ENCODE measurements at places on chromosomes 2 and 18.

DNA sequence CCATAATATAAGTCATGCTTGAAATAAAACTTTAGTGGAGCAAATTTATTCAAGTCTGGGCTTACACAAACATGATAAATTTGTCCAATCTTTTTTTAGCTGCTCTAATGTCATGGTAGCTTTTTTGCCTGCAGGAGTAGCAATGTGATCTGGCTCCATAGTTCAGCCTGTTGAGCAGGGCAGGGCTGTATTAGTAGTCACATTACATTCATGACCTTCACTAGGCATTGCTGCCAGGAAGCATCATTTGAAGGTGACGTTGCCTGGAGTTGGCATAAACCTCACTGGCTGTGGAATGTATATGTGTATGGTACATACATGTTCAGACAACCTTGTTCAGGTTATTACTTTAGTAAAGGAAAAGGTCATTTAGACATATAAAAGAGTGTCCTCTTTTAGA lies 76.6 kb downstream of the CCDC85A start:
- DNase-seq = no peak

DNA sequence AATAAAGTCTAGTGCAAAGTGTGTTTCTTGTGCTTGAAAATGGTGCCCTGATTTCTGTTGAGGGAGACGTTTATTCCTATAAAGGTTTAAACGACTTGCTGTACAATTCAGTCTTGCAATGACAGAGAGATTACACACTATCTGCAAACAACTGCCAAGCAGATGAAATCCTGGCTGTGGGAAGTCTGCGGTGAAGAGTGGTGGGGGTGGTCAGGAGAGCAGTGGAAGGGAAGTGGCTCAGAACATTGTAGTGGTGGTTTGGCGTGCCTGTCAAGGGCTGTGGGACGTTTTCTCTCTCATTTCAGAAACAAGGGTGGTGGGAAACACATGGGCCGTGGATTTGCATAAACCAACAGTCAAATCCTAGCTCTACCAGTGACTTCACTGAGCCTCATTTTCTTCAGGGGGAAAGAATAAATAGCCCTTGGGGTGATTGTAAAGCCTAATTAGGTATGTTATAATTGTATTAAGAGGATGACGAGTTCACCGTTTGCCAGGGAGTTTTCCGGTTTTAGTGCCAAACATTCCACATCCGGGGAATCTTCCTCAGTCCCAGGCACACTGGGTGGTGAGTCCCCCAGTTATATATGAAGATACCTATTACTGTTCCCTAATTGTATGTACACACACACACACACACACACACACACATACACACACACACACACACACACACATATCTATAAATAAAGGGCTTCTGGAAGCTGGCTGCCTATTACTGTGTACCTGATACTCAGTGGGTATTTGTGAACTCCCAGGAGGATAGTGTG lies 115.0 kb downstream of the SPTBN1 start:
- peak; percentile 80 for DNase-seq

- DNase-seq = peak; percentile 69
Observed at GRCh38 chr2:64453770-64454385, at the start of gene LGALSL. TSS of gene LGALSL (plus strand) at chr2:64454162. CDS start at chr2:64454546, 384 bp downstream.

DNA sequence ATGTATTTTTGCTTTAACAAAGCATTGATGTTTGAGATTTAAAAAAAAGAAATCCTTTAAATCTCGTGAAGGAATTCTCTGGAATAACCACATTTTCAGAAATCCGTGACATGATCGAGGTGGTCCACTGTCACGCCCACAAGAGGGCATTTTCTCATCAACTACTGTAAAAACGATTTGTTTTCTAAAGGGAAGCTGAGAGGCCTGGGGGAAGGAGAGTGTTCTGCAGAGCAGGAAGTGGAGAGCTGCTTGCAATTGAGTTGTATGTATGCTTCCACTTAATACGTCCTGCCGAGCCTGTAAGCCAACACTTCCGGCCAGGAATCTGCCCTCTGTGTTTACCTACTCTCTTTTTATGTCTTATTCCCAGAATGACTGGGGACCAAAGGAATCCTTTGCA lies 19.4 kb downstream of the KLHL29 start:
- DNase-seq = no peak

DNA sequence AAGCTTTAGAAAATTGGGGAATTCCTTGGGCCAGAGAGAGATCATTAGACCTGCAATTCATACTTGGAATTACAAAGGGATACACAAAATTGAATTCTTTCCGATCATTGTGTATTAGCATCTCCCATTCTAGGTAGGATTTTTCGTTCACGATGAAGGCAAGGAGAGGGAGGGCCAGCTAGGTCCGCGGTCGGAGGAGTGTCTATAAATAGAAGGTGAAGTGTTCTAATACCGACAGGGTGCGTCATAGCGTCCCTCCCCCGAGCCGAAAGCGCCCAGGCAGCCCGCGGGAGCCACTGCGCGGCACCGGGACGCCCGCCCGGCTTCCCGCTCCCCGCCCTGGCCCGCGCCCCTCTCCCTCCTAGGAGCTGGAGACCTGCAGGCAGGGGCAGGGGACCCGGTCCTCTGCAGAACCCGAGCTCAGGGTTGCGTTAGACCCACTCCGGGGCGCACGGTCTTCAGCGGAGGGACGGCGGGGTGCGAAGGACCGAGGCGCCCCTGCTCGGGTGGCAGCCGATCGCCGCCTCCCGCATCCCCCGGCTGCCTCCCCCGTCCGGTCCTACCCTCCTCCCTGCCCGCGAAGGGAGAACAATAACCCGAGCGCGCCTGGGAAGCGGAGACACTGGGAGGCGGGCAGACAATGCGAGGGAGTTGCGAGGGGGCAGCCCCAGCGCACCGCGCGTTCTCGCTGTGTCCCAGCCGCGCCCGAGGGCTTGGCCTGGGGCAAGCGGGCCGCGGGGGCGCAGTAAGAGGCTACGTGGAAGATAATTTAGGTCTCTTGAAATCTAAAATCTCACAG lies 114.2 kb upstream of the SERTAD2 start:
- peak; percentile 92 for DNase-seq

DNA sequence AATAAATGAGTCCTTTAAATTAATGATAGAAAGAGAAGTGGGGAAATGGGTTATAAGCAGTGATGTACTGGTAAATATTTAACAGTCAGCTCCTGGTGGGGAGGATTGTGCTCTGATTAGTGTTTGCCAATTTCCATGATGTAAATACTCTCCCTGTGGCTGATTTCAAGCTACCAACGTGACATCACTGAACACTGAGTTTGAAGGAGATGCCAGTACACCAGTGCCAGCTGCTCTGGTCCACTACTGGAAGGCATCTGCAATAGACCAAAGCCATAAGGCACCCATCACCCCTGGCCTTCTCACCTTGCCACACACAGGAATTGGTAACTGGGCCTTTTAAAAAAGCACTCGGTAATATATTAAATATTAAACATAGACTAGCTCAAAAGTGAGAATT lies 77.7 kb downstream of the TGOLN2 start:
- no peak for DNase-seq

DNA sequence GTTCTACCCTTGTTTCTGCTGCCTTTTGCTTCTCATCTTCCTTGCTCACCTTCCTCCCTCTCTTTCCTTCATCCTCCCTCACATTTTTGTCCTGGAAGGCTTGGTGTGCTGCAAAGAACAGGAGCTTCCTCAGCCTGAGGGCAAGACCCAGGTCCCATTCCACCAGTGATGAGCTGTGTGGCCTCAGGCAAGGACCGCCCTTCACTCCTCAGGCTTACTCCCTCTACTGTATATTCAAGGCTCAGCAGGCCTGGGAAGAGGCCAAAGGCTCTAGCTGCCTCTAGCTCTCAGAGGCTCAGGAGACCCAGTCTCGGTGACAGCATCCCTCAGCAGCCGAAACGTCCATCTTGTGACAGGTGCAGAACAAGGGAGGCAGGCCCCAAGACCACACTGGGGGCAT lies 97.5 kb downstream of the MRO start:
- DNase-seq = no peak

DNA sequence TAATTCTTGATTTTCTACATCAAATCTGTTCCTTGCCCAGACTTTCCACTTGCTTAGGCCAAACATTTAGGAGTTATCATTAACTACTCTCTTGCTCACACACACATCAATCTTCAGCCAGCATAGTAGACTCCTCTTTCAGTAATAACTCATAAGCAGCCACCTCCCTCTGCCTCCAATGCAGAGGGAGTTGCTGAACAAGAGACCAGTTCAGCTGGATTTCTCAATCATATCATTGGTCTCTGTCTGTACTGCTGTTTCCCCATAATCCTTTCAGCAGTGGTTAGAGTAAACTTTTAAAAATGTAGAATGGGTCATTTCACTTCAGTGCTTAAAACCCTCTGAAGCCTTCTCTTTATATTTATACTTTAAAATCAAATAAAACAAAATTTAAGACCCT lies 112.9 kb downstream of the SLC39A10 start:
- DNase-seq = no peak

DNA sequence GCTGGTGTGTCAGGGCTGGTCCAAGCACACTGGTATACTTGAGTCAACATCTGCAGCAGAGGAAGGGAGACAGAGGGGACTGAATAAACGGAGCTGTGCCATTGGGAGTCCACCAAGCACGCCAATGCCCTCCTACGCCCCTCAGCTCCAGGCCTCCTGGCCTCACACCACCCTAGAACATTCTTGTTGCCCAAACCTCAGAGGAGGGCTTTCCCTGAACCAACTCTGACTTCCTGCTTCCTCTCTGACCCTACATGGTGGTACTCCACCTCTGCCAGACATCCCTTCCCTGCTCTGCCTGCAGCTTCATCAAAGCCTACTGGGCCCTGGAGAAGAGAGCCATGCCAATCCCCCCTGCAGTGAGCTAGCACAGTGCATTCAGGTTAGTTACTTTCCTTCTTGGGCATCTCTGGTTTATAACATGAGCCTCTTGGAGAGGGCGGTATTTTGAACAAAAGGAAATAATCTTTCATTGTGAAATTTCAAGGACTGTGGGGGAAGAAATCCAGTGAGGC lies 54.4 kb downstream of the ZBTB7C start:
- no peak for DNase-seq

DNA sequence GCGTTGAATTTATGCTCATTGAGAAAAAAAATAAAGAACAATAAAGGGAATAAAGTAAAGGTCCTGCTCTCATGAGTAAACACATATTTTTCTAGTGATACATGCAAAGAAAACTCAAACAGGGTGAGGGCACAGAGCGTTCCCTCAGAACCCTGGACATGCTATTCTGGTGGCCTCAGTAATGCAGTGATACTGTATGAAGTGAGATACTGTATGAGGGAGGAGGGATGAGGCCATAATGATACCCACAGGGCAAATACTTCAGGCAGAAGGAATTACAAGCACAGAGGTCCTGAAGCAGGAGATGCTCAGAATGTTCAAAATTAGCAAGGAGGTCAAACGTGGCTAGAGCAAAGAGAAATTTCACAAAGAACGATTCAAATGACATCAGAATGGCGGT lies 28.4 kb upstream of the RNU4ATAC start:
- no peak for DNase-seq

- DNase-seq = no peak
Observed at GRCh38 chr2:86049529-86049928, 56.2 kb downstream of the POLR1A start.

GRCh38 chr2:228688007-228688645 lies 506.6 kb upstream of the SPHKAP start:
- no peak for DNase-seq

- DNase-seq = no peak
Observed at GRCh38 chr18:69528435-69528834, 127.7 kb downstream of the DOK6 start.

GRCh38 chr2:152234277-152234676 lies 58.7 kb upstream of the STAM2 start:
- DNase-seq = no peak

GRCh38 chr18:32318581-32318980 lies 128.7 kb downstream of the MEP1B start:
- no peak for DNase-seq

DNA sequence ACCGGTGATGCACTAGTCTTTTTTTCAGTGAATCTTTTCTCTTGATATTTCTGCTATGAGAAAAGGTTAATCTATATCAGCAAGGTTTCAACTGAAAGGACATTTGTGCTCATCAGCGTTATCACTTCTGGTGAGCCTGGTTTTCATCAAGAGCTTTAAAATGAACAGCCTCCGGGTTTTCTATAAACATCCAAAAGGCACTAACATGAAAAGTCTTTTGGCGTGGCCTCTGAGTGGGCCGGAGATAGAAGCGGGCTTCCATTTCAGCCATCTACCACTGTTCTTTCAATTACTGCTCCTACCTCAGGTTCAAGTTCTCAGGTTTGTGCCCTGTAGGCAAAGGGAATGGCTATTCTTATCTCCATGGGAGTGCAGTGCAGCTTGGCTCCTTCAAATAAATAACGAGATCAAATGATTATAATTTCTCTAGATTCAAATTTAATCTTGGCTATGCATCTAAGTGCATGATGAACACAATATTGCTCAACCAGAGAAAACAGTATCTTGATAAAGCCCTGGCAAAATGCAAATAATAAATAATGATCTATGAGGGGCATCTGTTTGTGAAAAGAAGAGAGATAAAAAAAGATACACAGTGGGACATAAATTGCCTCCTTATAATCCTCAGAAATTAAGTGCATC lies 314.8 kb downstream of the CDH2 start:
- DNase-seq = no peak

DNA sequence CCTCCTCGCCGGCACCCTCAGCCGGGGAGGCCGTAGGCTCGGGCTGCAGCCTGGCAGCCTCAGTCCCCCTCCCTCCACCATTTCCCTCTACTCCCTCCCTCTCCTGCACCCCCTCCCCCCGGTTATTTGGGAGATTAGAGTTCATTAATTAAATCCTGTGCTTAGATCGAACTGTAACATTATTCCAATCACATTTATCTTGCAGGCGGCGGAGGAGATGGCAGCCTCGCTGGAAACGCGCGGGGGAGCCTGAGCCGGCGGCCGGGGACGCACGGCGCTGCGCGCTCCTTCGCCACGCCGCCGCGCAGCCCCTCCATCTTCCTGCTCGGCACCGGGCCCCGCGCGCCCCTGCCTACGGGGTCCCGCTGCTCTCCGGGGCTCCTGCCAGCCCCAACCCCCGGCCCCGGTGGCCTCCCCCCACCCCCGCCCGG lies at the start of gene ST8SIA3:
TSS of gene ST8SIA3 (plus strand) at position 287 of the 431 bp plus-strand sequence. CDS start 290 bp downstream, outside the sequence.
- DNase-seq = no peak
